ENCODE measurements at places on chromosomes 13 and 19. TPM values are rescaled to one million over a fixed set of nuclear protein-coding genes. Genes with fewer than 3 reads are reported as not detected.

GRCh38 chr13:101681834-101682233 is 229.4 kb downstream of the ITGBL1 start:
- DNase-seq, result no peak

- peak; percentile 56 for DNase-seq
Observed at GRCh38 chr13:32390048-32390447, 37.9 kb downstream of the N4BP2L1 start.

GRCh38 chr19:19634516-19635312 is 6.7 kb upstream of the LPAR2 start:
- no peak for DNase-seq

DNA sequence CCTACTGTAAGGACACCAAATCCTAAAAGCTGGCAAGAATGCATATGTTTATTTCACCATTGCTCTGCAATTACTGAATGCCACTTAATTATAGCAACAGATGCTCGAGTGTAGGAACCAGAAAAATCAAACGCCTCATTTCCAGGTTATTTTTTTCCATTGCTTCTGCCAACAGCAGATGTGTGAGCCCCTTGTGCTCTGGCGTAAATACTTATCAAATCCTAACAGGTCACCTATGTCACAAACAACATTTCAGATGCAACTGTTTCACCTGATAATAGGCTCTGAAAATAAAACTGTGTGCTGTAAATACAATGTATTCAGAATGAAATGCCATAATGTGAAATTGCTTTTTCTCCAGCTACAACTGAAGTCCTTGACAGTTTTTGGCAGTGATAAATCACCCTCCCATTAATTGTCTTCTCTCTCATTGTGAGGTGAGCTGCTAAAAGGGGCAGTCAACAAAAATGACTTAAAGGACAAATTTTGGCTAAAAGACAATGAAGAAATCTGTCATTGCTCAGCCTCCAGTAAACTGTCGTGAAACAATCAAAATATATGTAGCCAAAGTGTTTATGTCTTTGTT is 344.0 kb downstream of the DACH1 start:
- DNase-seq, result no peak

GRCh38 chr19:33482476-33482875 is 39.1 kb downstream of the PEPD start:
- DNase-seq, result no peak

LILRA2 gene
- total RNA-seq, result 0.14 TPM

TM9SF2 gene
- total RNA-seq, result 67.9 TPM

Measured in activated CD8-positive, alpha-beta memory T cell treated with anti-CD3 and anti-CD28 coated beads, Interleukin-2, amount 10 ng/mL, durations not matched to agents 7 days and 5 days (primary cell).